ENCODE measurements at places on chromosomes 7 and 10.

GRCh38 chr10:71007516-71007915 is 119.2 kb upstream of the PCBD1 start:
- DNase-seq: no peak

- no peak for DNase-seq
Observed at GRCh38 chr7:55240418-55241142, 124.6 kb upstream of the LANCL2 start.

GRCh38 chr10:12448729-12449391 is 99.5 kb downstream of the CAMK1D start:
- DNase-seq: peak; percentile 43

DNA sequence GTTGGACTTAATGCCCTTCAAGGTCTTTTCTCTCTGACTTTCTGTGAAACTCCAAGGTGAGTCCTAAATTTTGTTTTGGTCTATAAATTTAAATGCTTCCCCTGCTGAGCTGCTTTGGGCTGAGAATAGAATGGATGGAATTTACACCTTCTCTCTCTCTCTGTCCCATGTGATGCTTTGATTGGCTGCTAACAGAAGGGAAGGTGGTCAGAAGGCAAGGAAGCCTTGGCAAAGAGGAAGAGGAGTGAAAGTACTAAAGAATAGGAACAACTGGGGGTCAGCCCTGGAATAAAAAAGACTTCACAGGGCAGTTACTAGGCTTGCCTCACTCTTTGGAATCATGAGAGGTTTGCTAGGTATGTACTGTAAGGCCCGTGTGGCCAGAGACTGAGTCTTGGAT is 260.2 kb downstream of the AUTS2 start:
- DNase-seq: no peak

DNA sequence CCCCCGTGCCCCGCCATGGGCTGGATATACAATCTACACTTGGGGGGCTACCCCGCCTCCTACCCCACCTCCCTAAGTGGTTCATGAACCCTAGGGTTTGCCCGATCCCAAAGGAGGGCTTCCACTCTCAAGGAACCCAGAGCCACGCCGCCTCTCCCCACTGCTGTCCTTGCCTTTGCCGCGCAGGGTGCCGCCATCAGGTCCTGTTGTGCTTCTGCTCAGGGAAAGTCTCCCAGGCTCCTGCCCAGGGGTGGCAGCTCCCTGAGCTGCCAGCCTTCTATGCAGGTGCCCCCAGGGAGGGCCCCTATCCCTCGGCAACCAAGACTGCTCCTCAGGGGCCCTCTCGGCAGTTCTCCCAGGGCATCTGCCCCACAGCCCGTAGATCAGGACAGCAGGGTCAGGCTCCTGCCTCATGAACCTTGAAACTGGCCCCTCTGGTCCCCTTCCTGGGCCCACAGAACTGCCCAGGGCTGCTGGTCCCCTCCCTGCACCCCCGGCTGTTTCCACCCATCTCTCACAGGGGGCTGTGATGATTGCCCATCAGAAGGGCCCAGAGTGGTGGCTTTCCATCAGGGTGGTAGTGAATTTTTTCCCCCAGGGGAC is 13.0 kb upstream of the PCBD1 start:
- DNase-seq: no peak

- DNase-seq: no peak
Observed at GRCh38 chr10:49766484-49766883, 4.4 kb upstream of the OGDHL start.

DNA sequence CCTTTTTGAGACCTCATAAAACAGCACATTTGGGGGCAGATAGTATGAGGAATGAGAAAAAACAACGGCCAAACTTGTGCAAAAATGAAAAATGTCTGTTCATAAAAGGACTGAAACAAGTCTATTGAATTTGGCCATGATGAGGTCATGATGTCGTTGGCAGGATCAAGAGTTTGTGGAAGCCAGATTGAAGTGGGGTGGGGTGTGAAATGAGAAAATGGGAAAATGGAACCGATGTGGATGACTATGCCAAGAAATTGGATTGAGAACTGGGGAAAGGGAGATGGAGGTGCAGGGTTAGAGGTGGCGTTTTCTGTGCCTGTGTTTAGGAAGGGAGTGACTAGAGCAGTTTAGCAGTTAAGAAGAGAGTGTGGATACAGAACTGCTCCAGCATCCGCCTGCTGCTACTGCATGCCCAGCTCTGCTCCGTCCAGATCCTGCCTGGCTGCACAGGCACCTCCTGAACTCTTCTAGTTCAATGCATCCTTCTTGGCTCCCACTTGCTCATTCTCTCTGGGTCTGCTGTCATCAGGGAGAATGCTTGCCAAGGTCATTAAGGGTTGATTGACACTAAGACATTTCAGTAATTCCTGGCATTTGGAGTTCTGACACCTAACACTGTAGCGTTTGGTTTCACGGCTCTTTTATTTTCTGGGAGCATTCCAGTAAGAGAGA is 111.9 kb downstream of the GALNT17 start:
- no peak for DNase-seq

GRCh38 chr7:126667742-126668366 is 584.9 kb downstream of the GRM8 start:
- DNase-seq: no peak

- no peak for DNase-seq
Observed at GRCh38 chr7:1444214-1444924, 14.9 kb downstream of the MICALL2 start.

DNA sequence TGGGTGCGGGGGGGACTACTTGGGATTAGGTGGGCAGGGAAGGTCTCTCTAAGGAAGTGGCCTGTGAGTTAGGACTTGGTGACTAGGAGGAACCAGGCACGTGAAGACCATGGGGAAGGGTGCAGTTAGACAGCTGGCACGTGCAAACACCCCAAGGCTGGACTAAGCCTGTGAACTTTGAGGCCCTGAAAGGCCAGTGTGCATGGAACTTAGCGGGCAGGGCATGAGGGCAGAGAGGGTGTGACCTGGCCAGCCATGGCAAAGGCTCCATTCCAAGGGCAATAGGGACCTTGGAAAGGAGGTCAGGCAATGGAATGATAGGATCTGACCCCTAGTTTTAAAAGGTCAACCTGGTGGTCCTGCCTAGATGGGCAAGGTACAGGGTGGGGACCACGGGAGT is 158.4 kb upstream of the PCBD1 start:
- no peak for DNase-seq

DNA sequence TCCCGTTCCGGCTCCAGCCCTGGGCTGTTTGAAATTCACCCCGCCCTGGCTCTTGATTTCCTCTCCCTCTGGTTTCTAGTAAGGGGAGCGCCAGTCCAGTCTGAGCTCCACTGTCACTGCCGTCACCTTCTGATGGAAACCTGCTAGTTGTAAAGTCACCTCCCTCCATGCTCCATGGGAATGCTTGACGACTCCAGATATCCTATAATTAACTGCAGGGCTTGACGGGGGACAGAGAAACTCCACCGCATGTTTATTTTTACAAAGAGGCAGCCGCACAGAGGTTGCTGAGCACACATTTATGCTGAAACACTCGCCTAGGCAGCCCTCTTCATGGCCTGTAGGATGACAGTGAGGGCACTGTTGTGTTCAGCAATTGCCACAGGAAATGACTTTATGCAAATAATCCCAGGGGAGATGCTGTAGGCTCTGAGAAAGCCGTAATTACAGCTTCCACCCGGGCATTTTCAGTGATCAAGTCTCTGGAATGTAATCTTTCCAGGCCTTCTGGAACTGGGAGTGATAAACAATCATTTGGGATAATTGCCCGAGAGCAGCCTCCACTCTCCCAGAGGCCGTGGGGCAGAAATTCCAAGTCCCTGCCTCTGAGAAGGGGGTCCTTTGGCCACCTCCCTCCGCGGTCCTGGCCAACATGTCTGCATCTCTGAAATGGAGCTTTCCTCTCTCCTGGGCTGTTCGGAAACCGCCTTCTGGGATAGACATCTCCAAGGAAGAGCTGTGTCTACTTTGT is 300.5 kb downstream of the KLF6 start:
- DNase-seq: no peak

DNA sequence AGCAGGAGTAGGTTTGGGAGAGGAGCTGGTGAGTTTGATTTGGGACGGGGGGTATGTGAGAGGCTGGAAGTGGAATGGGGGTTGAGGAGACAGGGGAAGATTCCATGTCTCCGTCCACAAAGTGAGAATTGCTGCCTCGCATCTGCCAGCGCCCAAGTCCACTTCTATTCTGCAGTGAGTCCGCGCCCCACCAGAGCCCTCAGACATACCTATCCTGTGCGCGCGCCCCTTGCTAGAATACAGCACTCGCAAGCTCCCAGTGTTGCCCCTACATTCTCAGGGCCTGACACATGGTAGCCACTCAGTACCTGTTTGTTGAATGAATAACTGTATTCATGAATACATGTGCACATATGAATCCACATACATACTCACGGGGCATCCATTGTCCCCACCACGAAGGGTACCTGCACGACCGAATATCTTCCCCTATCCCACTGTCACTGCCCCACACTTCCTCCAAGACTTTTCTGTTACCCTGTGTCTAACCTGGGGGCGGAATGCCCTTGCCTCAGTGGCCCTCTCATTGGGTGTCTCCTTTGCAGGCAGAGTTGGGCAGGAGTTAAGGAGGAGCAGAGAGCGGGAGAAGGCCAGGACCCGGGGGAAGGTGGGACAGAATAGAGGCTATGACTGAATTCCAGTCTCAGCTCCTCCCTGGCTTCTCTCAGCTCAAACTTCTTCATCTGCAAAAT is 19.9 kb downstream of the POLL start:
- no peak for DNase-seq

DNA sequence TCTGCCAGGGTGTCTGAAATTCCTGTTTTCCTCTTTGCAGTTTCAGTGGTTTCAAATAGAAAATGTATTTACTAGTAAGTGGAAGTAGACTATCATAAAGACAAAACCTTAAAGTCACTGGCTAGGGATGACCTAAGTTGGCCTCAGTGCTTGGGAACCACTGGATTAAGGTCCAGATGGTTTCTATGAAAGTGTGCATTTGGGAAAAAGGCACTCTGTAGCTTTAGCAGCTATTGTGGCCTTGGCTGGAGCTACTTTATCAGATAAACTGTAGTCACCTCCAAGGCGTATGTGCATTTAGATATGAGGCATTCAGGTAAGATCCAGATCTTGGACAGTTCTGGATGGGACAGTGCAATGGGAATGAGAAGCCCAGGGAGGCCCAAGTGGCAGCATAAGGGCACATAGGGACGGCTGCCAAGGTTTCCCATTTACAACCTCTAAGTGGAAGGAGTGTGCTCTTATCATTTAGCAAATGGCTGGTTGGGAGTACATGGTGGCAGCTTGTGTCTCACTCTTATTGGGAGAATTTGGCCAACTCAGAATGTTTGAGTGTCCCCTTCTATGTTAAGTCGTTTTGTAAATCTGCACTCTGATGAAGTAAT is 185.6 kb downstream of the LRMDA start:
- DNase-seq: no peak

GRCh38 chr7:6198689-6199595 is 73.5 kb downstream of the CYTH3 start:
- DNase-seq: no peak
